ENCODE measurements at places on chromosomes 4 and X. TPM values are rescaled to one million over a fixed set of nuclear protein-coding genes. Genes with fewer than 3 reads are reported as not detected.

The HAUS3 gene
- total RNA-seq = 7.7 TPM

The CXorf51B gene
- total RNA-seq = not detected

The SLC6A14 gene
- total RNA-seq = not detected

The RBMXL3 gene
- not detected for total RNA-seq

The POU3F4 gene
- not detected for total RNA-seq

The SLC4A4 gene
- total RNA-seq = 20.3 TPM

The CXCL3 gene
- 0.16 TPM for total RNA-seq

The MUC7 gene
- total RNA-seq = not detected

The RASSF6 gene
- not detected for total RNA-seq

The TSPAN7 gene
- 26.5 TPM for total RNA-seq

The HTN1 gene
- not detected for total RNA-seq

The CT45A1 gene
- not detected for total RNA-seq

Measured in Right ventricle myocardium inferior (tissue), 1 donor.